ENCODE measurements at places on chromosomes 12 and 14. TPM values are rescaled to one million over a fixed set of nuclear protein-coding genes. Genes with fewer than 3 reads are reported as not detected.
A peak's percentile ranks its signal among the peaks of the same experiment; 100 is the strongest.

DNA sequence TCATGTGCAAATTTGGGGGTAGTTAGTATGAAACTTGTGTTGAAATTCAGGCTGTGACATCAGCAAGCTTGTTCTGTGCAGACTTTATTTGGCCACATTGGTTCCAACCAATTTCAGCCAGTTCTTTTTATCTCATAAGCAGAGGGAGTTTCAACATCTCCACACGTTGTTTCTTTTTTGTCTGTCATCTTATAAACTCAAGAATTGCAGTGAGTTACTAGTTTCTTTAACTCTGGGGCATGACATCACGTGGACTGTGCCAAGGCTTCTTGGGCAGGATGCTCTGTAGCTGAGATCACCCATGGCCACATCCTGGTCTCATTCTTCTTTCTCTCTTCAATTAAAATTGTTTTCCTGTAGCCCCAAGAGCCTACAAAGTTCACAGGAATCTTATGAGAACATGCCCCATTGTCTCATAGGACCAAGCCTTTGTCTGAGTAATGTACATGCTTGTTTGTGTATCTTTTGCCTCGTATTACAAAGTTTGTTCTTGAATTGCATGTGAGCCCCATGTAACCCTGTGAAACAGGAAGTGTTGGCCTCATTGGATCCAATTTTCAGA, 982.0 kb upstream of the TMEM132C start:
- peak; percentile 98 for DNase-seq

- no peak for DNase-seq
Observed at GRCh38 chr14:33081259-33081658, 142.6 kb downstream of the NPAS3 start.

DNA sequence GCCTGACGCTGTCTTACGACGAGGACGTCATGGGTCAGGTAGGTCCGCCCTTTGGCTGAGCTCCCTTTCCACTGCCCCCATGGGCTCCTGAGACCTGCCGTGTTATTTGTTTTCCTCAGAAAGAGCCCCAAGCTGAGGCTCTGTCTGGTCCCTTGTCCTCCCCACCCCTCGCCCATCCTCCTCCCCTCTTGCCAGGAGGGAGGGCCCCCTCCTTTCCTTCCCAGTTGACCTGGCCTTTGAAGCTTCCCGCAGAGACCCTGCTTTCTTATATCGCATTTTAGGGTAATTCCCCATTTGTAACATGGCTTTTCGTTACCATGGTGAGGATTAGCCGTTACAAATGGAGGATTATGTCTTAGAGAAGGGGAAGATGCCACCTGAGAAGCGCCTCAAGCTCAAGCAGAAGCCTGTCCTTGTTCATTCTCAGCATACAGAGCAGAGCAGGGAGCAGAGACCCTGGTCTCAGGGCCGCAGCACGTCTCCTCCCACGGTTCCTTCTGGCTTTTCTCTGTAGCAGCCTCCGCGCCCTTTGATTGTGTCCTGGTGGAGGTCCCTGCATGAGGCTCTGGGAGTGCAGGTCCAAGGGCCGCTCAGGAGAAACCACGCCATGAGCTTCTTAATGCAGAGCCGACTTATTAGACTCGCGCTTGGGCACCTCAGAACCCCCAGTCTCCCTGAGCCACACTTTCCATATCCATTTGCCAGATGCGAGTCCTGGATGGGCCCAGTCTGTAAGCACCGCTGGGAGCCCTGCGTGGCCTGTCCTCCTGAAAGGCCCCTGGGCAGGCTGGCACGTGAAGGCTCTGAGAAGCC, 47.2 kb downstream of the UBE3B start:
- no peak for DNase-seq

The GRIN2B gene
- total RNA-seq: not detected

GRCh38 chr12:92927436-92928281, 1.4 kb downstream of the EEA1 start:
- peak; percentile 84 for DNase-seq

DNA sequence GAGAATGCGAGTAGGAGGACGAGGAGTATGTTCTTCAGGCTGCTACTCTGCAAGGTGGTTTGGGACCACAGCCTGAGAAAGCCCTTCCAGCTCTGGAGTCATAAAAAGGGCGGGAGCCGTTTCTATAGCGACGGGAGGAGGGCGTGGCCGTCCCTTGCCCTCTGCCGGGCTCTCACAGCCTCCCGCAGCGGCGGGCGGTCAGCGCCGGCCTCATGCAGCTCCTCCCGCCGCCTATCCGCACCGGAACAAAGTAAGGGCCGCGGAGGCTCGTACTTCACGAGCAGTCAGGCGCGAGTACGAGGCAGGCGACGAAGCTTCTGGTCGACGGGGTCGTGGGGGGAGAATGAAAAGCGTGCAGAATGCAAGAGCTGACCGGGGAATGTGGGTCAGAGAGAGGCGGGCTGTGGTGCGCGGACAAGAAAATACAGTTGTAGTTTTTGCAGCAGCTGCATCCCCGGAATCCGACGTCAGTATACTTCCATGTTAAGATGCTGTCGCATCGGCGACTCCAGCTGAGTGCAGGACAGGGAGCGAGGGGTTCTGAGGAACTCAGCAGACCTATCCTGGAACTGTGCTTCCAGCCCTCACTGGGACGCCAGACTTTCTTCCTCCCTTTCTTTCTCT, at the start of gene DYRK4:
Gene DYRK4, plus strand, starts transcription at position 175 of the 624 bp plus-strand sequence. Its CDS starts 38 bp downstream, at position 213.
- peak; percentile 64 for DNase-seq

DNA sequence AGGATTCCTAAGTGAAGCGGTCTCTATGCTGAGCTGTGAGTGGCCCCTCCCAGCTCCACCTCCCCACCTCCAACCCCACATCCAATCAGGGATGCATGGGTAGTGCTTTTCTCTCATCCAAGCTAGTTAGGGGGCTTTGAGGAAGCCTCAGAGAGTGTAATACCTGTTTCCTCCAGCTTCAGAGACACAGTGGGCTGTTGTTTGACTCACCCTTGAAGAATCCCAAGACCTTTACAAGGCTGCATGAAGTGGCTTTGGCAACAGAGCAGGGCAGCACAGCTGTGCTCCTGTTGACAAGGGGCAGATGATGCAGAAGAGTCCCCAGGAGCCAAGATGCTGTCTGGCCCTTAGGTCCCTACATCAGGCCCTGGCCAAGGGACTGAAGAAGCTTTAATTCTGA, 27.1 kb upstream of the CLMN start:
- no peak for DNase-seq

DNA sequence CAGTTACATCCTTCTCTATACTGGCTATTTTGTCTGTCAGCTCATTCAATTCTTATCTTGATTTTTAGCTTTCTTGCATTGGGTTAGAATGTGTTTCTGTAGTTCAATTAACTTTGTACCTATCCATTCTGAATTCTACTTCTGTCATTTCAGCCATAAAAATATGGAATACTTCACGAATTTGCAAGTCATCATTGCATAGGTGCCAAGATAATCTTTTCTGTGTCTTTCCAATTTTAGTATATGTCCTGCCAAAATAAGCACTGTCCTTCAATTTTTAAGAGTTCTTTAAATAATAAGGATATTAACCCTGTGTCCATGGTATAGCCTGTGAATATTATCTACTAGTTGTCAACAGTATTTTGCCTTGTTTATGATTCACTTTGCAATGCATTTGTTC, 665.7 kb upstream of the MDGA2 start:
- DNase-seq: no peak

The BRMS1L gene
- total RNA-seq: 5.6 TPM

DNA sequence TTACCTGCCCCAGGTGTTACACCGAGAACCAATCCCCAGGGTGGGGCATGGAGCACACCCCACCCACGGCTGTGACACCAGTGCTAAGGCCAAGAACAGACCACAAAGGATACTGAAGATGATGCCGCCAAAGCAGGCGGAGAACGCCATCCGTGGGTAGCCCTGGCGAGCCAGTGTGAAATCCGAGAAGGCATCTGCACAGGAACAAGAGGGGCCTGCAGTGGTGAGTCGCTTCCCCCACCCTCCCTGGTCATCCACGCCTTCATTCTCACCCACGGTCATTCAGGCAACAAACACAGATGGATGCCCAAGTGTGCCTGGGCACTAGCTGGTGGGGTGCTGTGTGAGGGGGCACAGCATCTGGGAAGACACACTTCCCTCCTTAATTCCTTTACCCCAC, 28.5 kb downstream of the SLC8B1 start:
- no peak for DNase-seq

The CISTR gene
- total RNA-seq: not detected

GRCh38 chr12:114823724-114824123, 139.7 kb upstream of the TBX3 start:
- no peak for DNase-seq

- DNase-seq: peak; percentile 98
Observed at GRCh38 chr12:96233939-96234461, 39.8 kb downstream of the ELK3 start.

- no peak for DNase-seq
Observed at GRCh38 chr14:21019366-21019765, 5.5 kb downstream of the NDRG2 start.

DNA sequence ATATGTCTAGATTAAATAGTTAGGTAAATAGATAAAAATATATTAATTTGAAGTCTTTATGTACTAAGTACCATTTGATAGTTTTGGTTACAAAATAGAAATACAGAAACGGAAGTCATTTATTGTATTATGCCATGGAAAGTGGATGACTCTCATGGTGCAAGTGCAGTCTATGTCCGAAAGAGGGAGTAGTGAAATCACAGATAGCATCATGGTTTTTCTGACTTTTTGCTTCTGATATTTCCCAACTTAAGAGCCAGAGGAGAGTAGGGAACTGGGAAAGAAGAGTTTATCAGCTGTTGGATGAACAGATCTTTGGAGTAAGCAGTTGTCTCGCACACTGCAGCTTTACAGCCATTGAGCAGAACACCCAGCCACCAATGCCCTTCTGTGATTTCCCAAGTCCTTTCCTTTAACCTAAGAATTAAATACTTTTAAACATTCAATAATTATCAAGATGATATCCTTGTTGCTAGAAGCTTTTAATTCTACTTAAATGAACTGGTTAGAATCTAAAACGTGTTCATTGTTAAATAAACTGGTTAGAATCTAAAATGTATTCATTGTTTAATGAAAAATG, 18.4 kb upstream of the SRGAP1 start:
- peak; percentile 86 for DNase-seq

- DNase-seq: no peak
Observed at GRCh38 chr14:57863471-57863870, 2.4 kb downstream of the SLC35F4 start.

The TRPV4 gene
- total RNA-seq: 0.25 TPM

DNA sequence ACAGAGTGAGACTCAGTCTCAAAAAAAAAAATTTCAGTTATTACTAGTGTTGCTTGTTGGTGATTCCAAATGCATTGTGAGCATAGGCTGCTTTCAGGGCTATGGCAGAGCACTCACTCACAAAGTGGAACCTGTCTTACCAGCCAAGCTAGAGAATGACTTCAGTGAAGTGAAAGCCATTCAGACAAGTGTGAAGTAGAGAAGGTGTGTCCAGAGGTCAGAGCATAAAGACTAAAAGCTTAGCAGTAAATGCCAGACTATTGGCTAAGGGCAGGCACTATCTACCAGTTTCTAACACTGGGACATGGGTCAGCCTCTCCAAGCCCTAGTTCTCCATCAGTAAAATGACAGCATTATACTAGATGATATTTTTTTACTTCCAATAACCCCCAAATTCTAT, 12.7 kb downstream of the PPP1R36 start:
- no peak for DNase-seq

GRCh38 chr12:70721216-70721615, 84.0 kb upstream of the PTPRB start:
- no peak for DNase-seq

DNA sequence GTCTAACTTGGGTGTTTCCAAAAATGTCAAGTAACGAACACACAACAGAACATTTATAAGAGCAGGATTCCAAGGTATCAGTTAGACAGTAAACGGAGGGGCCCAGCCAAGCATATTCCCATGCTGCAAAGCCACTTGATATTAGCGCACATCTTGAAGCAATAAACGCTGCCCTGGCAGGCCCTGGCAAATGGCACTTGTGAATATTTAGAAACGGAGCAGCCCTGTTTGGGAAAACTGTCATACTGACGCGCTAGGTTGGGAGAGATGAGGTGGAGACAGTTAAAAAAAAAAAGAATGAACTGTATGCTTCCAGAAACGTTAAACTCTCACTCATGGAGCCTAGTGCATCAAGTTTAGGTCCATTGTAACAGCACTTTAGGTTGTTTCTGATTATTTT, 9.3 kb downstream of the DGLUCY start:
- DNase-seq: no peak

- no peak for DNase-seq
Observed at GRCh38 chr12:111185889-111186227, 183.0 kb downstream of the PHETA1 start.

DNA sequence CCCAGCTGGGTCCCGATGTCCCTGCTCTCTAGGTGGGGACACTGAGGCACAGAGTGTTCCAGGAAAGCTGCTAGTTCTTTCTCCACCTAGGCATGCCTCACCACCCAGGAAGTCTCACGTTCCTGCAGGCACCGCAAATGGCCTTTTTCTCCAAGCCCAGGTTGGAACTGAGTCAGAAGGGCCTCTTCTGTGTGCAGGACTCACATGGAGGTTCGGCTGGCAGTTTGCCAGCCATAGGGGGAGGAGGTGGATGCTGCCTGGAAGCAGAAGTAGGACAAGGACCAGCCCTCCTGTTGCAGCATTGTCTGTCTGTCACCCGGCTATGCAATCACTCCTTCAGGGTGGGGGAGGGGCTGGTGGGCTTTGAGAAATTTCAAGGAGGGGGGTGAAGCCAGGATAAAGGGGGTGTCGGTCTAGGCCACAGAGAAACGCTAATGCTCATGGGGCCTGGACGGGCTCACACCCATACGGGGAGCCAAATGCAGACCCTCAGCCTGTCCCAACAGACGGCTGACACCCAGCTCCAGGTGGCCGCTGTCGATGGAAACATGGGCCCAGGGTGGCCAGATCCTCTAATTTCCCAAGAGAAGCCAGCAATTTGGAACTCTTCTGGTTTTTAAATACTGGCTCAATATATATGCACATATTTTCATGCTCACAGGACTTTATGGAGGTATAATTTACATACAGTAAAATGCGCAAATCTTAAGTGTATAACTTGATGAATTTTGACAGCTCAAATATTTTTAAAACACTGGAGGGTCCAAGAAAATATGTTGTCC, 120.5 kb downstream of the PHETA1 start:
- DNase-seq: no peak
